Head of caudate nucleus (tissue), 42 donors: ENCODE measurements at places on chromosomes 16 and 17.
A peak's percentile ranks its signal among the peaks of the same experiment; 100 is the strongest.

DNA sequence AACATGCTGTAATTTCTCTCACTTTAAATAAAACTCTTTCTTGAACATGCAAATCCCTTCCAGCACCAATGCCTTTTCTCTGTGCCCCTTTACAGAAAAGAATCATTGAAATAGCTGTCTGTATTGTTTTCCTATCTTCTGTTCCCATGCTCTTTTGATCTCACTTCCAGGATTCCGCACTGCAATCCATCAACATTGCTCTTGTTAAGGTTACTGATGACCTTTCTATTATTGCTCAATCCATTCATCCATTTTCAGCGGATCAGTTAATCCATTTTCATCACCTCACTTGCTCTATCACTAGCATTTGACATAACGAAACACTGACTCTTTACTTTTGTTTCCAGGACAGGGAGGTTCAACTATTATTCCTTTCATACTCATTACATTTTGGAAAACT is 130.5 kb downstream of the ABCA8 start:
- no peak for DNase-seq

GRCh38 chr17:50218071-50218759 is 16.8 kb upstream of the COL1A1 start:
- no peak for DNase-seq

DNA sequence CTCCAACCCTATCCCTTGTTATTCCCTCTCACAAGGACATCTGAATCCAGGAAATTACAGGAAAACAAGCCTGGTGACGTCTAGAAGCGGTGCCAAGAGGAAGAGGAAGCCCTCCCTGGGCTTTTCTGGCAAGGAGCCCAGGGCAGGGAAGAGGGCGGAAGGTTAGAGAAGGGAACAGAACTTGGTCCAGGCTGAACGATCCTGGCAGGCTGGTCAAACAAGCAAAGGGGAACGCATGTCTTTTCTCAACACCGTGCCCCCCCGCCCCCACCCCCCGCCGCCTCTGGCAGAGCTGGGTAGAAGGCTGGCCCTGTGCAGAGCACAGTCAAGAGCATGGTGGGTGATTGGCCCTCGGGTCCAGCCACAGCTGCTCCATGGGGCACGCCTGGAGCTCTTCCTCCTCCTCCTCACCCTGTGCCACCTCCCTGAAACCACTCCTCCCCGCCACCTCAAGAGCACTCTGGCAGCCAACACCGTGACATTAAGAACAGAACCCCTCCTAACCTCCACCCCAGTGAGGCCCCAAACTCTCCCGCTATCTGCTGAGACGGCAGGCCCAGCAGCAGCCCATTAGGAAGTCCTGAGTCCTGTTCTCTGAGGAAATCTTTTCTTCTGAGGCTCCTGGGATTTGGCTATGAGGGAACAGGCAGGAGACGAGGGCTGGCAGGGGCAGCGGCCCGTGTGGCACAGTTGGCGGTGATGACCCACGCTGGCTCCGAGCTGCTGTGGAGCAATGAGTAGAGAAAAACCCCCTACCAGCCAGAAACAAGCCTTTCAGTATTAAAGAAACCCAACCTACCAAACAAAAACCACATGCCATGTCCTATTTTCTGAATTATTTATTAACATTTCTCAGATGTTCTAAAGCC is 7.3 kb downstream of the C16orf86 start:
- peak; percentile 44 for DNase-seq

- peak; percentile 74 for DNase-seq
These were observed 5.9 kb downstream of the DPEP2 start for GRCh38 chr16:67993207-67994039.

DNA sequence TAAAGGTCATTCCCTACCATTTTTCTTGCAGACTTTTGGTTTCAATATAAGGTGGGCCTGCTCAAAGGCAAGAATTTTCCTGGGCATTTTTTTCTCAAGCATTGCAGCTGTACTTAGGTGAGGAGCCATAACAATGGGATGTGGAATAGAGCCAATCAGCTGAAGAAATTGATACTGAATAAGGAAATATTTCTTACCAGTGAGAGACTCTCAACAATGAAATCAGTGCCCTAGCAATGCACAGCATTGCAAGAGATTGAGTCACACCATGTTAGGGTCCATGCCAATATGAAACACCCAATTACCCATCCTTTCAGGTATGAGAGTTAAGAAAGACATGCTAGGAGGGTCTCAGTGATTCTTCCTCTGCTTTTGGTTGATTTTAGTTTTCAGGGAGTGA is 237.6 kb downstream of the SOX9 start:
- DNase-seq: no peak

DNA sequence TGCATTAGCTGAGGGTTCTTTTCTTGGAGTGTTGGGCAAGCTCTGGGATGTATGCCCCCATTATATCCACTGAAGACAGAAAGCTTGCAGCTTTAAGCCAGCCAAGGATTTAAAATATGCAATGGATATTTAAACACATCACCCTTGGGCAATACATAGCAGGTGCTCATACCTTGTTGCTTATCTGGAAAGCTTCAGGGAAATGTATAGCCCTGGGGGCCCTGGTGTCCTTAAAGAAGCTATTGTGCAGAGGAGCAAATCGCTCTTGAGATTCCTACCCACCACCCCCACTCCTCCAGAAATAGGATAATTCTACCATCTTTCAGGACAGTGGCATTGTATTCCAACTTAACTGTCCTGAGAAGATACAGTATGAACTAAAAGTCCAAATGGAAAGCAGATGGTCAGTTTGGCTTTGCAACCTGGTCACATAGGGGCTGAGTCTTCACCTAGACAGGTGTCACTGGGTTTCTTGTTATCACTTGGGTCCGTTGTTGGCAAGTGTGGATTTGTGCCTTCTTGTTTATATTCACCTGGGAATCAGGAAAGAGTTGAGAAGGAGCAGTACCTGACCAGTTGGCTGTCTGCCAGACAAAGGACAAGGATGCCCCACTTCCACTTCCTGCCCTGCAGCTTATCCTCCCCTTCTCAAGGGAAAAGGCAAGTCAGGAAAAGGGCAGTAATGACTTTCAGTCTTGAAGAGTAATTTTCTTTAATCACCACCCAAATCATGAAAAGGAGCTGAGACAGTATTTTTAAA is 3.4 kb downstream of the ANKRD40CL start:
- DNase-seq: no peak

- peak; percentile 81 for DNase-seq
These were observed 1.5 kb upstream of the FBXL19 start for GRCh38 chr16:30921748-30922419.

DNA sequence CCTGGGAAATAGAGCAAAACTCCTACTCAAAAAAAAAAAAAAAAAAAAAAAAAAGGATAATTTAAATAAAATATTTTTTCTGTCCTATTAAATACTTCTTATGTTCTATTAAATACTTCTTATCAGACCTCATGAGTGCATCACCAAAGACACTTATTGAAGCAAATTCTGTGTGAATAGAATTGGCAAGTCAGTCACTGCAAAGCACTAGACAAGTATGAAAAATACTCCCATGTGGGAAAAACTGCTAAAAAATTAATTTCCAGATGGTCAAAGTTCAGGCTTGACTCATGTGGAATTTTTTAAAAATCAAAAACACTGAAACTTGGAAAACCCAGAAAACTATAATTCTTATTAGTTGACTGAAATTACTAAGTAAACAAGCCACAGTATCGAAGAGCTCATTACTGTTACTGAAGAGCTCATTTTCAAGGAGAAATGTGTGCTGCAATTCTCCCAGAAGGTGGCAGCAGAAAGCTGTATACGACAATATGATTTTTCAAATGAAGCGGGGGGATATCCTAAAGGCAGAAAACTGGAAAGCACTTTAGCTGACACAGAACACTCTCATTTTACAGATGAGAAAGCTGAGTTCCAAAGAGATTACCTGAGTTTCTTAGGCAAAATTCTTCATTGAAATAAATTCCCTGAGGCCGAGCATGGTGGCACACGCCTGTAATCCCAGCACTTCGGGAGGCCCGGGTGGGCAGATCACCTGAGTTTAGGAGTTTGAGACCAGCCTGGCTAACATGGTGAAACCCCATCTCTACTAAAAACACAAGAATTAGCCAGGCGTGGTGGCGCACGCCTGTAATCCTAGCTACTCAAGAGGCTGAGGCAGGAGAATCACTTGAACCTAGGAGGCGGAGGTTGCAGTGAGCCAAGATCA is 15.9 kb upstream of the FBXO47 start:
- DNase-seq: no peak
